Stimulated activated naive CD4-positive, alpha-beta T cell (primary cell): ENCODE measurements at places on chromosomes 7 and 10.

- DNase-seq: no peak
These were observed 257.1 kb downstream of the CDK14 start for GRCh38 chr7:90853205-90853604.

DNA sequence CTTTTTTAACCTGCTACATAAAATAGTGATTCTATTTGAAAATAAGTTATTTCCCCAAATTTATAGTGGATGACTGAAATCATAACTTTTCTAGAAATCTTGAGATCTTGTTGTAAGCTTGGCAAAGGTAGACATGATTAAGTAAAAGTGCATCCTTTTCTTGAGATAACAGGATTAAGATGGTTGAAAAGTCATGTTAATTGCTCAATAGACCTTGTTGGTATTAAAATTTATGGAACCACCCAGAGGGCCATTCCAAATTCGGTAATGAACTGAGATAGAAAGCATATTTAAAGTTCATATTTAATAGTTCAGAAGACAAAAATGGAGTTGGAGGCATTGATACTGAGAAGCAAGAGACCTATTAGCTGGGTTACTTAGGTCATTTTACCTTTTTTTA, 139.1 kb downstream of the BICC1 start:
- no peak for DNase-seq

DNA sequence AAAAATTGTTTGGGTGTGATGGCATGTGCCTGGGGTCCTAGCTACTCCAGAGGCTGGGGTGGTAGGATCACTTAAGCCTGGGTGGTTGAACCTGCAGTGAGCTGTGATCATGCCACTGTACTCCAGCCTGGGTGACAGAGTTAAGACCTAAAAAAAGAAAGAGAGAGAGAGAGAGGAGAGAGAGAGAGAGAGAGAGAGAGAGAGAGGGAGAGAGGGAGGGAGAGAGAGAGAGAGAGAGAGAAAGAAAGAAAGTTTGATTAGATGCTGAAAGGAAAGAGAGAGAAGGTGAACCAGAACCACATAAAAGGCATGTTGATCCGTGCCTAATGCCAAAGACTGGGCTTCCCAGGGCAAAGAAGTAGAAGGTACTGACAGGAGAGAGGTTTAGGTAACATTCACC, 11.1 kb downstream of the ABCB1 start:
- no peak for DNase-seq

- no peak for DNase-seq
These were observed 222.9 kb upstream of the CELF2 start for GRCh38 chr10:10794791-10795191.

DNA sequence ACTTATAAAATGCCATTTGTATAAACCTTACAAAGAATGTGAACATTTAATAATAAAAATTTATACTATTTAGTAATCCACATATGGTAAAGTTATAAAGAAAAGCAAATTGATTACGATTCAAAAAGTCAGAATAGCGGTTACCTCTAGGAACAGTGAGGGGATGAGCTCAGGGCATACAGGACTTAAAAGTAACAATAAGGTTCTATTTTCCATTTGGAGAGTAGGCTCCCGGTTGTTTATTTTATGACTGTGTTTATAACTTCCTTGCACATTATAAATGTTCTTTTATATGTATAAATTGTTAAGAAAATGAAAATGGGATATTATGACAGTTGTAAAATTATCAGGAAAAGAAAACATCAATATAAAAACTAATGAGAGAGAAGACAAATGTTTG, 135.7 kb downstream of the AVL9 start:
- no peak for DNase-seq
